ENCODE measurements at places on chromosomes 1 and 21.

DNA sequence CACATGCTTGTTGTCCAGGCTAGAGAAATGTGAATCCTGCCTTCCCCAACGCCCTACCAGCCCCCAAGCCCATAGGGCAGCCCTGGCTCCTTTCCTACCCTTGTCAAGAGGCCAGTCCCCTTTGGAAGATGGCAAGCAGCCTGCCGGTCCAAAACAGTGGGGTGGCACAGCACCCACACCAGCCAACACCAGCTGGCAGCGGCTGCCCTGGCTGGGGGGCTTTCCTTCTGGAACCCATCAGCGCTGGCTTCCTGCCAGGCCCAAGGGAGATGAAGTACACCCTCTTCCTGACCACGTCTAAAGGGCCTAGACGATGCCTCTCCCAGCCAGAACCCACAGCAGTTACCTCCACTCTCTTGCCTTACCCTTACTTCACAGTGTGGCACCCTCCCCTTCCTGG lies 24.2 kb downstream of the KCNN3 start:
- no peak for DNase-seq

DNA sequence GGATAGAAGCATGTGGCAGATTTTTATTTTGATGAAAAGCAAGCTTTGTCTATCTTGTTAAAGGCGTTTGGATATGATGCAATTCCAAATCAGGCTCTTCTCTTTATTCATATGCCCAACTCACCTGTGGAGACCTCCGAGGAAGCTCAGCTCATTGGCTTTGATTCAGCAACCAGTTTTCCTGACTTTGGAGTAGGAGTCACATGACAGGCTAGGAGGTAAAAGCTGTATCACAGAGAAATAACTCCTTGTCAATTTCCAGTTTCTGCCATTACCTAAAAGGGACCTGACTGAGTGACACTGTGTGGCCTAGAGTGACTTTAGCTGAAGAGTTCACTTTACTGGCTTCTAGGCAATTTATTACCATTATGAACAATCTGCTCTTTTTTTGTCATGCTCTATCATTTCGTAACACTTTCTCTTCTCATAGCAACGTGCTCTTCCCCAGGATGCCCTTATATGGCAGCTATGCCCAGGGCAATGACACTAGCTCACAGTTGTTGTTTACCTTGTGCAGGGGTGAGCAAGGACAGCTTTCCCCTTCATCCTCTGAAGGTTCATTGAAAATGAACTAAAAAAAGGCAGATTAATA lies 107.2 kb downstream of the KCNK1 start:
- DNase-seq = no peak

- no peak for DNase-seq
These were observed 32.1 kb downstream of the JAK1 start for GRCh38 chr1:64934115-64934877.

DNA sequence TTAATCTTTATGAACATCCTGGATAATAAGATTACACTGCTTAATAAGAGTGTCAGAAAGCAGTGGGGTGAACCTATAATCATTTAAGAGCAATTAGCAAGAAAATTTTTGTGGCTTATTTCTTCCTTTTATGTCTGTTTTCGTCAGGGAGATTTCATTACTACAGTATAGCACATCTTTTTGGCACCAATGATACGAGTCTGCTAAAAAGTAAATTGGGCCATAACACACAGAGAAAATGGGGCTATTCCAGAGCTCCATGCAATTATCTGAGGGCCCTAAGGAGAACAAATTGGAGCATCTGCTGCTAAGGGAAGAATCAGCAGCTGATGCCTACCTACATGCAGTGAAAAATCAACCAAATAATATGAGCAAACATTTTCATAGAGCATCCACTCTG lies 330.3 kb upstream of the NCAM2 start:
- DNase-seq = no peak
